ENCODE measurements at places on chromosomes 7 and 10.

- no peak for DNase-seq
Measured at GRCh38 chr10:130196511-130197487, 60.6 kb downstream of the GLRX3 start.

DNA sequence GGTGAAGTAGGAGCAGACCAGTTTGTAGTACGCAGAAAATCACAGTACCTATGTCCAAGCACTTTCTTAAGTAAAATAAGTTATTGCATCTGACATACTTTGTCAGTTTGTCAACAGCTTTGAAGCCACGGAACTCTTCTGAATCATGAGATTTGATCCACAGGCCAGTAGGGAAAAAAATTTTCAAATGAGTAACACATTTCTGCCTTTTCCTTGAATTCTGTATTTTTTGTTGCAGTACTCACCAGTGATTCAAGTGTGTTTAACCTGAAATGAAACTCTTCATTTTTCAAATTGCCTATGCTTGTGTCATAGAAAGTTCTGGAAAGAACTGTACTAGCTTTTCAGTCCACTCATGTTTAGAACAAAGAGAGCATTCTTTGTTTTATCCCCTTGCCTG, 337.7 kb downstream of the GATA3 start:
- no peak for DNase-seq

- DNase-seq, result no peak
Measured at GRCh38 chr10:21249435-21249834, 276.0 kb downstream of the SKIDA1 start.

DNA sequence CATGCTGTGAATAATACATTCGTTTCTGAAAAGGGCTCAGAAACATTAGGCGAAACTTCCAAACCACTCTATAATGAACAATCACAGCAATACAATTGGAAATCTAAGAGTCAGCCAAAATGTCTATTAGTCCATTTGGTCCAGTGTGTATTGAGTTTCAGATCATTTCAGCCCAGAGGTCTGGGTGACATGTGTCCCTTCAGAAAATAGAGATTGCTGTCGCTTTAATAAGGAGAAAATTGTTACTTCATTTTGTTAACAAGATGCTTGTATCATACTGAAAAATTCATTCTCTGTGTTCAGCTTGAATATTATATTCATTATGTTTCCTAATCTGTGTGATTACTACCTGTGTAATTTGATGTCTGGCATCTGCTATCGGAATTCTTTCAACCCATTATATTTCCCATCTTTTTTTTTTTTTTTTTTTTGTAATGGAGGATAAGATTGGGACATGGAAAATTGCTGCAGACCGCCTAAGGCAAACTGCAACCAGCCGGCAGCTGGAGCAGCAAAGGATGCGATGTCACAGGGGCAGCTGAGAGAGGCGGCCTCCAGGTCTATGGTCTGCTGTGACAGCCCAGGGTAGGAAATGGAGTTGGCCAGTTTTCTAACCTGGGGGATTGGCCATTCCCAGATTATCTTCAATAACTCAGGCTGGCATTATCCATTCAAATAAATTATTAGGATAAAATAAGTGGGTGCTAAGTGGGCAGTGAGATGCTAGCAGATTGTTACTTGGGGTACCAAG, 170.9 kb upstream of the NPVF start:
- no peak for DNase-seq

GRCh38 chr10:52213321-52213752, 100.7 kb upstream of the DKK1 start:
- DNase-seq, result no peak

- no peak for DNase-seq
Measured at GRCh38 chr7:41640487-41640886, 62.4 kb downstream of the INHBA start.

DNA sequence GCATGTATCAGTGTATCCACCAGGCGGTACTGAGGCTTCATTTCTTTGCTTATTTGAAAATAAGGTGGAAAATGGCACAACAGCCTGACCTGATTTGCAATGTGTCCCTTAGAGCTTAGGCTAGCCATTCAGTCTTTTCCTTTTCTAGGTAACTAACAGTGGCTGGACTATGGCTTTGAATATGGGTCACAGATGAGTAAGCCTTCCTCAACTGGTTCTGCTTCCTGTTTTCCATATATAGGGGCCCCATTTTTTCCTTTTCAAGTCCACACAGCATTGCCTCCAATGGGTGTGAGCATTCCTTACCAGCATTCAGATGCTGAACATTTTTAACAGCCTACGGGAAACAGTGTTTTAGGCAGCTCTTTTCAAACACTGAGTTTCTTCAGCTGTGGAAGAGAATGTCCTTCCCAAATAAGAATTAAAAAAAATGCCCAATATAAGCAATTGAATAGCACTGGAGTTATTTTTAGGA, 3.9 kb upstream of the ITGB1 start:
- DNase-seq, result no peak

- DNase-seq, result no peak
Measured at GRCh38 chr10:14876764-14877163, 1.9 kb upstream of the SUV39H2 start.

DNA sequence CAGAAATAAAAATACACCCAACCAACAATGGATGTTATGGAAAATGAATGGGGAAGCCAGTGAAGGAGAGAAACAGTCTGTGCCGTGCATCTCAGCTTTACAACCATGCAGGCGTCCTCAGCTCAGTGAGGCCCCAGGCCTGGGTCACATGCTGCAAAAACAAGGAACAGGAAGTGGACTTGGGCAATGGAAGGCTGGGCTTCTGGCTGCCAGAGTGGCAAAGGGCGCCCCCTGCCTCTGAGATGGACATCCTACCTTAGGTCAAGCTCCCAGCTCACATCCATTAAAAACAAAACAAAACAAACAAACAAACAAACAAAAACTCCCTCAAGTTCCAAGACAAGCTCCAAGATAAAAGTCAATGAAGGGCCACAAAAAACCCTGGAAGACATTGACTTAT, 54.7 kb upstream of the AFAP1L2 start:
- DNase-seq, result no peak
